ENCODE measurements at places on chromosomes 12 and 14.

- DNase-seq = no peak
Measured at GRCh38 chr12:56932867-56933266, 1.3 kb downstream of the SDR9C7 start.

DNA sequence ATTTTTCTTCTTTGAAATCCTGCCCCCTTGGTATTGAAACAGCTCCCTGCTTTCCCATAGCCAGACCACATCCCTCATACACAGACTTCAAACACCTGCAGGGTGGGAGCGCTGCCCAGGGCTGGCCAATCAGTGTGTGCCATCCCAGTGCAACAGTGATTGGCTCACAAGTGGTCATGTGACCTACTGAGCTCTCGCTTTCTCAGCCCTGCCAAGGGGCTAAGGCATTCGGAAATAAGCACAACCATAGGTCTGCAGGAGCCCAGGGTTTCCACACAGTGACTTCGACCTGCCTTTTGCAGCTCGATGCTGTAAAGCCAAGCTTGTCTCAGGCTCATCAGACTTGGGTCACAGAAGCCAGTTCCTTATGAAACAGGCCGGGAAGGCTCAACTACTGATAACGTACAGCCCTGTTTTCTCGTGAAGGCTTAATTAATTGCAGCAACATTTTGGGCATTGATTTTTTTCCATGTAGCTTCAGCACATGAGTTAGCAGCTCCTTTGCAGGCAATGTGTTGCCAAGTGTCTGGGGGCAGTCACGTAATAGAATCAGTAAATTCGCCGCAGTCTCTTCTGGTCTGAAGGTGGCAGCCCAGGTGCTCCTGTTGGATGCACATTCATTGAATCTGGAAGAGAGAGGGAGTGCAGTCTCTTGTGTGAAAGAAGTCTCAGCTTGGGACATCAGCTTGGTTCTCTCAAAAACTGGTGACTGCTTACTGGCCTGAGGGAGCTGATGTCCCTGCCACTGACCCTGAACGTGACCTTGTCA, 1091.8 kb downstream of the AACS start:
- DNase-seq = no peak

DNA sequence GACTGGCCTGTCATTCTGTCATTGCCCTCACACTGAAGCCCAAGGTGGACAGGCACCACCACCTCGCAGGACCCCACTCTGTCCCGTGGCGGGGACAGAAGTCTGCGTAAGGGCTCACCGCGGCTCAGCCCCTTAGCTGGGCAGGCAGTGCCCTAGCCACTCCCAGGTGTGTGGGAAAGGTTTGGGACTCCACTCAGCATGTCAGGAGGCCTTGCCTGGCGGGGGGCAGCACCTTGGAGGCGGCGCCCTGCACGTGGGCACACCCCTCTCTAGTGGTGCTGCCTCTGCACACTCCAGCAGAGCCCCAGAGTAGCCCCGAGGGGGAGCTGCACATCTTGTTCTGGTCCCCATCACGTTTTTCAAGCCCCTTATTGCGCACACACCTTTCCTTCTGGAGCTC, 35.6 kb downstream of the FIGNL2 start:
- DNase-seq = no peak

GRCh38 chr12:3084742-3085141, 7.6 kb downstream of the TSPAN9 start:
- no peak for DNase-seq

Data from NCI-H2081 treated with DMSO at 0.1 percent for 48 hours (cell line).